Anterior cingulate cortex (tissue), 58 donors: ENCODE measurements at places on chromosomes 5 and 9.

GRCh38 chr9:137827908-137828526 is 49.6 kb upstream of the CACNA1B start:
- no peak for DNase-seq

DNA sequence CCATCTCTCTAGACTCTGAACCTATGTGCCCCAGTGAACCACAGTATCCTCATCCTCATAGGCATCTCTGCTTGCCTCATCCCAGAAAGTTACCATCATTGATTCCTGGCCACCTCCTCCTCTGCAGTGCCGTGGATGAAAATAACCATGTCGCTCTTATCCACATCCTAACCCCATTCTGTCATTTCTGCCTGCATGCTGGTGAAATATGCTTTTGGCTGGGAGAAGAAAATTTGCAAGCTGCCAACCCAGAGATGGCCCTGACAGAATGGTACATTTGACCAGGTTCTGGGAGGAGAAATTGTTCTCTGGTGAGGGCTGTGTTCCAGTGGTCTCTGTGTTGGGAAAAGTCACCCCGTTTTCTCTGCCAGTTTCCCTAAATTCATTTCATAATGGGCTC is 149.7 kb downstream of the NMUR2 start:
- no peak for DNase-seq

DNA sequence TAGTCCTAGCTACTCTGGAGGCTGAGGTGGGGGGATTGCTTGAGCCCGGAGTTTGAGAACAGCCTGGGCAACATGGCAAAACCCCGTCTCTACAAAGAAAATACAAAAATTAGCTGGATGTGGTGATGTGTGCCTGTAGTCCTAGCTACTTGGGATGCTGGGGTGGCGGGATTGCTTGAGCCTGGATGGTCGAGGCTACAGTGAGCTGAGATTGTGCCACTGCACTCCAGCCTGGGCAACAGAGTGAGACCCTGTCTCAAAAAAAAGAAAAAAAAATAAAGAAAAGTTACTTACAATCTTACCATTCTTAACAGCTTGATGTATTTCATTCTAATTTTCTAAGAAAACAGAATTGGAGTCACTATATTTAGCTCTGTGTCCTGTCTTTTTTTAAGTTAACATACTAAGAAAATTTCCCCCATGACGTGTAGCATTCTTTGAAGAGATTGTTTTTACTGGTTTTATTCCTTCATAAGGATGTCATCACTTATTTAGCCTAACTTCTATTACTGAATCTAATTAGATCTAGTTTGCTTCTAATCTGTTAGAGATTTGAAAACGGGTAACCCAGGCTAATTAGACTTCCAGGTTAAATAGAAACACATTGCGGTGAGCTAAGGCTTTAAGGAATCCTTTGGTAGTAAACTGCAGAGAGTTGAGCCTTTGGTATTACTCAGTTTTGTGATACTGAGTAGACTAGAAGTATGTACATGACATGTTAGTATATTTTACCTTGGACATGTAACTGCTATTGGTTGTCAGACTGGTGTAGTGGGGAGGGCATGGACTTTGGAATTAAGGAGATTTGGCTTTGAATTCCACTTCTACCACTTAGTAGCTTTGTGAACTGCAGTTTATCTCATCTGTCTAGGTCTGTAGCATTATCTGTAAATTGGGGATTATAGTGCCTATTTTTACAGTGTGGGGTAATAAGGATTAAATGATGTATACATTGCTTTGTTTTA is 24.0 kb downstream of the HSPA4 start:
- DNase-seq: no peak

DNA sequence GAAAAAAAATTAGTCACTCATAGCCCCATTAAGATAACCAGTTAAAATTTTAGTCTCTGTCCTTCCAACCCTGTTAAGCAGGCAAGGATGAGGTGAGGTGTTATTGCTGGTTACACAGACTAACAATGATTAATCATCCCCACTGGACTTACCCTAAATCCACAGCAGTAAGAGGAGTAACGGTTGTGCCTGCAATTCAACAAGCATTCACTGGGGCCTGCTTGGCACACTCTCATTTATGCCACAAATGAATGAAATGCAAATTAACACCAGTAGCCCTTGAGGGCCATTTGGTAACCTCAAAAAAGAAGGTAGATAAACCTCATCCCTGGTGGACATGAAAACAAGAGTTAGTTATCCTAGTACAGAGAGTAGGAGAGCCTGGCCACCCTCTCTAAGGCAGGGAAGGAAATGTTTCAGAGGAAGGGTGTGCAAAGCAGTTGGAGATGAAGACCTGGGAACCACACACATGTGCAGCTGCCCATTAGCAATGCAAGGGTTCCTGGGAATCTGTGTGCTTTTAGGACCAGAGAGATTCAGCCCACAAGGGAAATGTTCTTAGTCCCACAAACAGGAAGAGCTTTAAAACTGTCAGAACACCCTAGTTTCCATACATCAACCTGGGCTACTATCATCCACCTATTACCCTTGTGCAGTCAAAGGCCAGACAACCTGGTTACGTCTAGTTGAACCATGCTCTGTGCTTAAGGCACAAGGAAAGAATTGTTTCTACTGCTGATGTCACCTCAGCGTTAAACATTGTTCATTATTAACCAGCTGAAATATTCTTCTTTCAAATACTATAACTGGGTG is 7.7 kb downstream of the LHFPL2 start:
- no peak for DNase-seq

GRCh38 chr5:40331616-40332015 is 348.1 kb upstream of the PTGER4 start:
- DNase-seq: no peak

- no peak for DNase-seq
Measured at GRCh38 chr9:6209966-6210365, 5.6 kb upstream of the IL33 start.
